ENCODE measurements at places on chromosomes 13 and 19.

- no peaks in the 10 kb centered on the region for H3K36me3 ChIP-seq
- no peak overlapping the region for H3K27ac ChIP-seq
- H3K4me1 ChIP-seq = peaks cover 5% of the 10 kb centered on the region
- no peaks in the 10 kb centered on the region for H3K27me3 ChIP-seq
- DNase-seq = no peak
These were observed 6.1 kb downstream of the ATP13A1 start for GRCh38 chr19:19657397-19657783.

DNA sequence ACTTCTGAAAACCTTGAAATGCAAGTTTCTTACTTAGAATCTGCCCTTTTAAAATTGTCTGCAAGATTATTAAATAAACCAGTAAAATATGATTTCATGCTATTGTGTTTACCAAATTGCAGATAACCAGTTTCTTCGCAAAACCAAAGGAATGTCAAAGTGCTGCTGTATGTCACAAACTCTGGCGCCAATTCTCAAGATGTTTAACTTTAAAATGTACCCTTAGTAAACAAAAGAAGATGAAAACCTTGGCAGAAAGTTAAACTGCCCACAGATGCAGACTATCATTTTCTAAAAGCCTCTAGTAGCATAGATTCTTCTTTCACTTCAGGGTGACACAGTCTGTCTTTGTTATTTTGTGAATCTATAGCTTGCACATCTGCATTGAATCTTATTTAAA, 189.2 kb downstream of the SLITRK6 start:
- no peaks in the 10 kb centered on the region for H3K36me3 ChIP-seq
- no peak overlapping the region for H3K4me3 ChIP-seq
- no peak overlapping the region for H3K27ac ChIP-seq
- H3K4me1 ChIP-seq = no peaks in the 10 kb centered on the region
- no peak for DNase-seq
- H3K27me3 ChIP-seq = no peaks in the 10 kb centered on the region

GRCh38 chr13:113753171-113753570, 5.9 kb upstream of the TMEM255B start:
- H3K4me3 ChIP-seq = no peak overlapping the region
- no peaks in the 10 kb centered on the region for H3K36me3 ChIP-seq
- DNase-seq = no peak
- no peaks in the 10 kb centered on the region for H3K27me3 ChIP-seq
- peaks cover 2% of the 10 kb centered on the region for H3K4me1 ChIP-seq
- no peak overlapping the region for H3K27ac ChIP-seq

GRCh38 chr13:39415008-39415802, 187.8 kb downstream of the LHFPL6 start:
- no peaks in the 10 kb centered on the region for H3K27me3 ChIP-seq
- H3K36me3 ChIP-seq = no peaks in the 10 kb centered on the region
- peaks cover 22% of the 10 kb centered on the region for H3K4me1 ChIP-seq
- DNase-seq = peak; percentile 73
- no peak overlapping the region for H3K4me3 ChIP-seq

GRCh38 chr13:69324090-69324886, 783.3 kb upstream of the ATXN8OS start:
- H3K4me1 ChIP-seq = no peaks in the 10 kb centered on the region
- H3K27ac ChIP-seq = no peak overlapping the region
- no peaks in the 10 kb centered on the region for H3K36me3 ChIP-seq
- no peaks in the 10 kb centered on the region for H3K27me3 ChIP-seq
- no peak overlapping the region for H3K4me3 ChIP-seq

All from testis (tissue), 5 donors.